SJSA1 (cell line): ENCODE measurements at places on chromosomes 13 and 19. TPM values are rescaled to one million over a fixed set of nuclear protein-coding genes. Genes with fewer than 3 reads are reported as not detected.
A peak's percentile ranks its signal among the peaks of the same experiment; 100 is the strongest.

DNA sequence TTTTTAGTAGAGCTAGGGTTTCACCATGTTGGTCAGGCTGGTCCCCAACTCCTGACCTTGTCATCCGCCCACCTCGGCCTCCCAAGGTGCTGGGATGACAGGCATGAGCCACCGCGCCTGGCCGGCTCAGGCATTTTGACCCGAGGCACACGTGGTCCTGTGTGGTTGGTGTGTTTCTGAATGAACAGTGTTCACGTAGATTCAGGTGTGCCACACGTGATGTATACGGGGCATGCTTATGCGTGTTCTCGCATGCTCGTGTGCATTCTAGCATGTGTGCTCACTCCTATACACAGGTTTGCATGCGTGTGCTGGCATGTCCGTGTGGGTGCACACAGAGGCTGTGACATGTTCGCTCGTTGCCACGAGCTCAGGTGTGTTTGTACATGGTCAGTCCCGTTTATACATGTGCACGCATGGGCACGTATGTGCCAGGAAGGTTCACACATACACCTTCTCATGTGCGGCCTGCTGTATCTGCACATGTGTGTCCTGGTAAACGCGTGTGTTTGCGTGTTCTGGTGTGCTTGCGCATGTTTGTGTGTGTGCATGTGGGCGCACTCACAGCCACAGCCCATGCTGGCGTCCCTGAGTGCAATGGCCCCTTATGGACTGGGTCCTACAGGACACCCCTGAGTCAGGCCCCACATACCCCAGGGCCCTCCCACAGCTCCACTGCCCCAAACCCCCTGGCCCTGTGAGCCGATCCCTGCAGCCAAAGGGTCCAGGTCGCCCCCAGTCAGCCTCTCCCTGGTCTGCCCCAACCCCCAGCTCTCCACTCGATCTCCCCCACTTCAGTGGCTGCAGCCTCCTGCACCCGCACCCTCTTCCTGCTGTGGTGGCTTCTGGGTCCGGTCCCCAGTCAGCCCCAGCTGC, 20.6 kb upstream of the TCF3 start:
- no peak for DNase-seq
- H3K27me3 ChIP-seq, result peaks cover 84% of the 10 kb centered on the region
- H3K36me3 ChIP-seq, result no peaks in the 10 kb centered on the region
- peaks cover 4% of the 10 kb centered on the region for H3K4me1 ChIP-seq
- H3K27ac ChIP-seq, result no peak overlapping the region

GRCh38 chr13:32060401-32060878, 28.9 kb downstream of the FRY start:
- H3K27me3 ChIP-seq, result no peaks in the 10 kb centered on the region
- H3K27ac ChIP-seq, result no peak overlapping the region
- H3K4me1 ChIP-seq, result no peaks in the 10 kb centered on the region

GRCh38 chr19:33397536-33398360, 24.2 kb downstream of the CEBPG start:
- H3K36me3 ChIP-seq, result peaks cover 33% of the 10 kb centered on the region
- no peak for DNase-seq
- no peak overlapping the region for H3K4me3 ChIP-seq
- no peaks in the 10 kb centered on the region for H3K27me3 ChIP-seq
- H3K27ac ChIP-seq, result peak overlapping the region; percentile 47
- H3K4me1 ChIP-seq, result peaks cover 64% of the 10 kb centered on the region

GRCh38 chr19:44756089-44756562, 7.6 kb downstream of the BCL3 start:
- H3K27ac ChIP-seq, result no peak overlapping the region
- peaks cover 60% of the 10 kb centered on the region for H3K4me1 ChIP-seq
- no peak for DNase-seq
- H3K36me3 ChIP-seq, result peaks cover 74% of the 10 kb centered on the region

DNA sequence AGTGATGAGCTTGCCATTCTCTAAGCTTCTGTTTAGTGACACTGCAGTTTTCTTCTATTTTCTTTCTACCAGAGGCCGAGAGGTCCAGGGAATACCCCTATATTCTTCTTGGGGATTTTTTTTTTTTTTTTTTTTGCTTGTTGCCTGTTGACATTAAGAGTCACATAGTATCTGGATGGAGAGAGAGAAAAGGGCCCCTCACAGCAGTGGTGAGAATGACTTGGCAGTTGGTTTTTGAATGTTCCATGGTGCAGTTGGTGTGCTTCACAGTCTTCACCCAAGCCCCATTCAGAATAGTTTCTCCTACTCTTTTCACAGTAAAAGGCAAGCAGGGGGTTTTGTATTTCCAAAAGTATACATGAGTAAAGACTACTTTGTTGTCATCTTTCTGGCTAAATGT, 577.9 kb downstream of the LMO7 start:
- no peaks in the 10 kb centered on the region for H3K27me3 ChIP-seq
- no peaks in the 10 kb centered on the region for H3K36me3 ChIP-seq
- H3K4me3 ChIP-seq, result no peak overlapping the region
- DNase-seq, result no peak
- H3K27ac ChIP-seq, result no peak overlapping the region

GRCh38 chr19:18701250-18701608, 17.7 kb downstream of the CRTC1 start:
- H3K27ac ChIP-seq, result no peak overlapping the region
- no peak for DNase-seq
- H3K36me3 ChIP-seq, result no peaks in the 10 kb centered on the region
- no peaks in the 10 kb centered on the region for H3K27me3 ChIP-seq
- H3K4me3 ChIP-seq, result no peak overlapping the region

GRCh38 chr19:38361633-38362075, 12.7 kb upstream of the PSMD8 start:
- no peaks in the 10 kb centered on the region for H3K36me3 ChIP-seq
- peak overlapping the region; percentile 30 for H3K4me3 ChIP-seq
- peaks cover 57% of the 10 kb centered on the region for H3K27me3 ChIP-seq
- peaks cover 12% of the 10 kb centered on the region for H3K4me1 ChIP-seq
- DNase-seq, result peak; percentile 67

DNA sequence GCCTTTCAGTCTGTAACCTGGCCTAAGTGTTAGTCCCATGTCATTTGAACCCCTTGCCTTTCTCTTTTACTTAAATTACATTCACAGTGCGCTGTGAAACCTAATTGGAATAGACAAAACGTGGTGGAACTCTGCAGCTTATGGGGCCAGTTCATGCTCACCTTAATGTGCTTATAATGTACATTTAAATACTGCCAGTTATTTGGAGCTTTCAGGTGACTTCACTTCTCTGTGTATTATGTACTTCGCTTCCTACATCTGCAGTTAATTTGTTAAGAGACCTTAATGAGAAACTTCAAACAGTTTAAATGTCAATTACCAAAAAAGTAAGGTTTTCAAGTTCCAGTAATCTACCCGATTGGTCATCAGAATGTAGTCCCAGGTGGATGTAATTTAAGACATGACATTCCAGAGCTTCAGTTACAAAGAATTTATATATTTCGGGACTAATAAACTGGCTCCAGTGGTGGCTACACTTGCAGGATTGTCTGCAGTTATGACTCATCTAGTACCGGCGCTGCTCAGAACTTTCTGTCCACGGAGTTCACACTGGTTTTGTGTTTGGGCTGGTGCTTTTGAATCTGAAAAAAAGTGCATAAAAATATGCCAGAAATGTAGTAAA, 125.3 kb downstream of the TM9SF2 start:
- no peak overlapping the region for H3K4me3 ChIP-seq
- DNase-seq, result peak; percentile 80
- H3K27ac ChIP-seq, result no peak overlapping the region
- no peaks in the 10 kb centered on the region for H3K36me3 ChIP-seq

DNA sequence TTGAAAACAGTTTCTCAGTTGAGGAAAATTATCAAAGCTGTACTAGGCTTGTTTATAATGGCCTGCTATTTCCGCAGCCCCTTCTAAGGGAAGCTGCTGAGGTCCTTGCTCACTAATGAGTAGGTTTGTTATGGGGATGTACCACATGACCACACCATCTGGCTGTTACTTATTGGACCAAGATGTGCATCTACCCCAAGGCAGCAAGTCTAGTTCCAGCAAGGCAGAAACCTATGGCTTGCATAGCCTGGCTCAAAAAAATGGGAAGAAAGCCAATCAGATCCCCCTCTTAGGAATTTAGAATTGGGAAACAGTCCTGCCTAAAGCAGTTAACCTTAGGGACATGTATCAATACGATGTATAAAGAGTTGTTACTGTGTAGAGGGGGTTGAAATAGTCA, 186.5 kb upstream of the SPRY2 start:
- no peaks in the 10 kb centered on the region for H3K36me3 ChIP-seq
- H3K27me3 ChIP-seq, result no peaks in the 10 kb centered on the region
- no peaks in the 10 kb centered on the region for H3K4me1 ChIP-seq
- DNase-seq, result no peak

GRCh38 chr19:16036941-16037340, 39.4 kb upstream of the TPM4 start:
- DNase-seq, result no peak
- no peak overlapping the region for H3K4me3 ChIP-seq
- no peaks in the 10 kb centered on the region for H3K27me3 ChIP-seq
- peaks cover 11% of the 10 kb centered on the region for H3K4me1 ChIP-seq

GRCh38 chr19:46859637-46860124, 1.1 kb upstream of the ARHGAP35 start:
- H3K36me3 ChIP-seq, result peaks cover 4% of the 10 kb centered on the region
- H3K27ac ChIP-seq, result peak overlapping the region; percentile 2; the same call in 1 of the 2 replicates
- H3K27me3 ChIP-seq, result no peaks in the 10 kb centered on the region
- H3K4me3 ChIP-seq, result peak overlapping the region; percentile 93
- DNase-seq, result peak; percentile 92

GRCh38 chr13:99546878-99547277, 45.6 kb downstream of the TM9SF2 start:
- H3K27me3 ChIP-seq, result no peaks in the 10 kb centered on the region
- no peak for DNase-seq
- H3K4me1 ChIP-seq, result no peaks in the 10 kb centered on the region
- no peak overlapping the region for H3K4me3 ChIP-seq
- peaks cover 99% of the 10 kb centered on the region for H3K36me3 ChIP-seq

GRCh38 chr13:27556109-27556508, 64.2 kb downstream of the LNX2 start:
- no peaks in the 10 kb centered on the region for H3K27me3 ChIP-seq
- no peaks in the 10 kb centered on the region for H3K36me3 ChIP-seq
- H3K4me3 ChIP-seq, result no peak overlapping the region
- H3K4me1 ChIP-seq, result no peaks in the 10 kb centered on the region
- no peak overlapping the region for H3K27ac ChIP-seq

FLT3LG gene
- 0.95 TPM in 1 of 2 replicates, not detected in the other for total RNA-seq

ZNF524 gene
- 3.8 and 15.5 TPM in 2 replicates for total RNA-seq

TMEM150B gene
- not detected in 2 replicates for total RNA-seq

PNMA8A gene
- 7.6 and 8.1 TPM in 2 replicates for total RNA-seq

APOC4 gene
- total RNA-seq, result not detected in 2 replicates

TCF3 gene
- total RNA-seq, result 128 and 245 TPM in 2 replicates

TYK2 gene
- total RNA-seq, result 62.3 and 72.4 TPM in 2 replicates
